Left renal pelvis (tissue), 4 donors: ENCODE measurements at places on chromosomes 3 and 15. TPM values are rescaled to one million over a fixed set of nuclear protein-coding genes. Genes with fewer than 3 reads are reported as not detected.

Gene SLC12A1
- polyA plus RNA-seq, result 407 TPM

Gene ALG1L2
- polyA plus RNA-seq, result 1.2 TPM

DNA sequence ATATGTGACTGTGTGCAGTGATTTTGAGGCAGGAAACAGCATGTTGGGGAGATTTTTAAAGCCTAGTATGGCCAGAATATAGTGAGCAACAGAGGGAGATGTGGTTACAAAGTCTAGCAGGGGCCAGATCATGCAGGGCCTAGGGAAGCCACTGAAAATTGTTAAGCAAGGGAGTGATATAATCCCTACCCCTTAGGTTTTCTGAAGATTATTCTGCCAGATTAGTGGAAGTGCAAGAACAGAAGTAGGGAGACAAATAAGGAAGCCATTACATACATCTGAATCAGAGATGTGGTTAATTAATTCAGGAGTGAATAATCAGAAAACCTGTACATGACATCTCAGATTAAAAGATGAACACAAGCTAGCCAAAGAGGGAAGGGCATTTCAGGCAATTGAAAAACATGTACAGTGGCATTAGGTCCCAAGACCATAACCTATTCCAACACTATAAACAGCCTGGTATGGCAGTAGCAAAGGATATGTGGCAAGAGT lies 54.8 kb downstream of the MSL2 start:
- no peak for DNase-seq

GRCh38 chr3:159418571-159419526 lies 569.8 kb upstream of the IL12A start:
- DNase-seq, result no peak

Gene ETV5
- 30.4 TPM for polyA plus RNA-seq

DNA sequence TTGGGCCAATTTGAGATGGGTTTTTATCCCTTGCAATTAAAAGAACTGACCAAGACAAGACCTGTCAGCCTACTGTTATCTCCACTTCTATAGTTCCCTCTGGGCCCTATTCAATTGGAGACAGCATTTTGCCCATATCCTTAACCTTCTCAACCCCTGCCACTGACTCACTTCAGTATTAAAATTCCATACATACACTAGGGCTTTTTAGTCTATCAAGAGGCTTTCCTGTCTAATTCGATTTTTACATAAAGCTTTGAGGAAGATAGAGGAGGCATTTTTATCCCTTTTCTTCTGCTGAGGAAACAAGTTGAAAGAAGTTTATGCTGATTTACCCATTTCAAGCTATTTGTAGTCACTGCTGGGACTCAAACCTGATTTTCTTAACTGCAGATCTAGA lies 51.1 kb downstream of the GTF2E1 start:
- no peak for DNase-seq
